ENCODE measurements at places on chromosomes 4 and X.

DNA sequence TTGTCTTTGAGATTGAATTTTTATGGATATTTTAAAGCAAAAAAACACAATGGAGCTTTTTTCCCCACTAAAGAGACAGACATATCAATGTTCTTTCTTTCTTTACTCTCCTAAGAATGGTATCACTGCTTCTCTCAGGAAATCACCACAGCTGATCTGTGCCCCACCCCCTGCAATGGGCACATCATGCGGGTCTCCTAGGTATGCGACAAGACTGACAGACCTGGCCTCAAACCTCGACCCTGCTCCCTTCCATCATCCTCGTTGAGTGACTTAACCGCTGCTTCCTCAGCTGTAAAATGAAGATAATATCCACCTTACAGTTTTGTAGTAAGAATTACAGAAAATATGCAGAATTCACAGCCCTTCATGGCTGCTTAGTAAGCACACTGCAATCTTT, 58.3 kb downstream of the LEF1 start:
- DNase-seq, result no peak

DNA sequence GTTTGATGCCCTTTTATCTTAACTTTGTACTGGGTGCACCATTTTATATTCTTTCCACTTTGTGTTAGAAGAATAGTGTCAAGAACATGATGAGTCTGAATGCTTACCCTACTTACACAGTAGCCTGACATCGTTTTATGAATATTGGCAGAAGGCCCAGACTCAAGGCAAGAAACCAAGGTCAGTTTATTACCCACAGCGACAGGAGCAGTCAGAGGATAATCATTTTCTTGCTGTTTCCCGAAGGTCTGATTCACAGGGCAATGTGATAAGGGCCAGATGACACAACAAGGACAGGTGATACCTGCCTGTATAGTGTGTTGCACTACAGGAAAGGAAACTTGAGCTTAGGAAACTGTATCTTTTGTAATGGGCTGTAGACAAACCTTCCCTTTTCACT, 417.4 kb downstream of the SPOCK3 start:
- no peak for DNase-seq

GRCh38 chr4:87088186-87088585, 132.2 kb downstream of the KLHL8 start:
- DNase-seq, result no peak

GRCh38 chrX:45768666-45769236, 568.1 kb upstream of the DIPK2B start:
- DNase-seq, result no peak

DNA sequence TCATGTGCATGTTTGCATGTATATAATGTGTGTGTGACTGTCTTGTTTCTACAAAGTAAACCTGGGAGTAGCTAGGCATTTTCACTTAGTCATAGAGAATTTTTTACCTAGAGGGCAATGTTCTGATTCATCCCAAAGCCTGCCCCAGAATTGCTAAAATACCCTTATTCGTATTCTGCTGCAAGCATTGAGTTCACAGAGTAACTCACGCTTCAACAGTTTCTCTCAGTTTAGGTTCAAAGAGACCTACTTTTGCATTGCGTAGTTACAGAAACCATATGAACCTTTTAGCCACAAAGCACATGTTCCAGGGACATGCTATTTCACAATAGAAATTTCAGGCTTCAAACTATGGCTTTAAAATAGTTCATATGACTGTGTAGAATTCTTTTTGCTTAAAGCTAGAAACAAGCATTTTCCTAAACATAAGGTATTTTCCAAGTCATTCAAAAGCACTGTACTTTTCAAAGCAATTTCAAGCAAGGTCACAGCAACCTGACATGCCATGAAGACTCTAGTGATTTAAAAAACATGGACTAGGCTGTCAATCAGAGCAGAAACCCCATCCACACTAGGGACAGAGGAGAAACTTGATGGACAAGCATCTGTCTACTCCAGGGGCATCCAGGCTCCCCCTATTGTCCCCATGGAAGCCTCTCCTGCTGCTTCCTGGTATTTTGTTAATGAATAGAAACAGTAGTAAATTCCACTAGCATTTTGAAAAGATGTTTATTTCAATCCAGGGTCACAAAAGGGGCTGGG, 81.5 kb upstream of the MAPK10 start:
- no peak for DNase-seq

GRCh38 chr4:143023239-143023918, 161.3 kb upstream of the USP38 start:
- no peak for DNase-seq

- no peak for DNase-seq
Measured at GRCh38 chr4:39494354-39494753, 32.9 kb downstream of the UGDH start.

GRCh38 chr4:8318509-8318908, 49.0 kb downstream of the HTRA3 start:
- no peak for DNase-seq

GRCh38 chr4:14221176-14221575, 593.7 kb upstream of the BOD1L1 start:
- DNase-seq, result no peak

DNA sequence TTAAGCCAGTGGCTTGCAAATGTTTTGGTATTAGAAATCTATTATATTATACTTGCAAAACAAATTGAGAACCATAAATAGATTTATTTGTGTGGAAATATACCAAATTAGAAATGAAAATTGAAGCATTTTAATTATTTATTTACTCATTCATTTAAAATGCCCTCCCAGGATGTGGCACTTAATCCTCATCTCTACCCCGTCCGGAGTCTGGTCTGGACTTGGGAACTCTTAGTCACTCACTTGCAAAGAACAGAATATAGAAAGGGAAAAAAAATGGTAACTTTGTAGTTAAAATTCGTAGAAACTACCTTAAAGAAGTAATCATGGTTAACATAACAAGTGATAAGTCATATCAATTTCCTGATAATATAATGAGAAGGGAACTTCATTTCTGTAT, 775.9 kb upstream of the INTU start:
- DNase-seq, result no peak

DNA sequence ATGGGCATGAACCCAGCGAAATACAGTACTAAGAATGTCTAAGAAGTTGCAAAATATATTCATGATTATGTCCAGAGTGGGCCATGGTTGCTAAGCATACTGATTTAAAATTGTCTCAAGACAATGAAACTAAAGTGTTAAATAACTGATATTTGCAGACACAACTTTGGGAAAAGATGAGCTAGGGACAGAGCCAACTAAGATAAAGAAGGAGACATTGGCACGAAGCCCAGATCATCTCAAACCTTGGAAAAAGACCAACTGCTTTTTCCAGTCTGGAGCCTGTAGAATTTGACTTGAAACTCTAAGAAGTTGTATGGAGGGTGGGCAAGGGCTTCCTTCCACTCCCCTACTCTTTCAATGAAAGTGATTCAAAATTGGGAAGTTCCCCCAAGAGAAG, 108.5 kb upstream of the GLRA2 start:
- no peak for DNase-seq
